ENCODE measurements at places on chromosomes 6 and 20.
A peak's percentile ranks its signal among the peaks of the same experiment; 100 is the strongest.

GRCh38 chr6:22751223-22751622, 181.9 kb downstream of the HDGFL1 start:
- no peak for DNase-seq

GRCh38 chr6:17932330-17932852, 55.0 kb downstream of the KIF13A start:
- DNase-seq: peak; percentile 24

- no peak for DNase-seq
These were observed 51.8 kb downstream of the ABRACL start for GRCh38 chr6:139080255-139080920.

GRCh38 chr6:7900621-7901020, 10.0 kb downstream of the TXNDC5 start:
- DNase-seq: no peak

- peak; percentile 26 for DNase-seq
These were observed 28.4 kb downstream of the LYRM2 start for GRCh38 chr6:89610149-89610642.

Measured in H54 (cell line).